Activated CD8-positive, alpha-beta memory T cell treated with anti-CD3 and anti-CD28 coated beads, Interleukin-2, amount 50 U/mL, for 4 hours (primary cell): ENCODE measurements at places on chromosomes 3 and 15.

DNA sequence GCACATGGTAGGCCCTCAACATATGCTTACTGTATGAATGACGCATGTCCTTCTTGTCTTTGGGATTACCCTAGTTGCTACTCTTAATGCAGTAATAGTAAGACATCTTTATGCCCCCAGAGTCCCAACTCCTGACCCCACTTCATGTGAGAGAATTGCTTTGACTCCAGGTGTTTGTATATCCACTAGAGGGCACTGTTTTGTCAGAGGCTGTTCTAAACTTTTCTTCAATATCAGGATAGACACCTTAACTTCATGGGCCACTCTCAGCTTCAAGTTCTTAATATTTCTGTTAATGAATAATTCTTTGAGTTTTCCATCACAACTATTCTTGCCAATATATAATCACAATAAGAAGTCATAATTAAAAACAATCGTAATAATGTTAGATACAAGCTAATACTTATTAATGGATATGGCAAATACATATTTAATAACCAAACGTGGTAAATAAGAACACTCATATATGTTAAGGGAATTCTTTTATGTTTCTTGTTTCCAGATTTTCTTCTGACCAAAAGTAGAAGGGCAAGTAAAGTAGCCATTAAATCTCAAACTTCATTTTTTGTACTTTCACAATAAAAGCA lies 337.2 kb upstream of the DNAJC19 start:
- DNase-seq, result no peak

DNA sequence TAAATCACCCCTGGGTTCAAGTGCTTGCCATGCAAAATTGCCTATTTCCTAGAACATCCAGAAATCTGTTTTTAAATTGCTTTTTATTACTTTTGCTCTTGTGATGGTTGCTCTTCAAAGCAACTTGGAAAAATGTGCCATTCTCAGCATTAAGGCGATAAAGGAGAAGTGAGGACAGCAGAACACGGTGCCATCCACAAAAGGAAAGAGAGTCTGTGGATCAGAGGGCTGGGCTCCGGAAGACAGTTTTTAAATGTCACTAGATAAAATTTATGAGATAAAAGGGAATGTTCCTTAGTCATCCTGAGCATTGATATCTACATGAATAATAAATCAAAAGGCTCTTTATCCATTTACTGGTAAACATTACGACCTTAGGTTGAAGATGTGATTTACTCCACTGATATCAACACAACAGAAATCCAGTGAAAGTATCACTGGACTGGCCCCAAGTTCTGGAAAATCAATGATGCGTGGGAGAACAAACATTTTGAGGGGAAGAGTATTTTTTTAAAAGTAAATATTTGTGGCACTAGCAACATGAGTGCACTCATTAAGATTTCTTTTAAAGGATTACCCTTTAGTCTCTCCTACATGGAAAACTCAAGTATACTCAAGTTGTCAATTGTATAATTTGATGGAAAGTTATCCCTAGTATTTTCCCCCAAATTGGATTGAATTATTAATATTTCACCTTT lies 554.7 kb downstream of the FHIT start:
- no peak for DNase-seq

GRCh38 chr3:16286751-16287543 lies 21.9 kb downstream of the OXNAD1 start:
- DNase-seq, result no peak

DNA sequence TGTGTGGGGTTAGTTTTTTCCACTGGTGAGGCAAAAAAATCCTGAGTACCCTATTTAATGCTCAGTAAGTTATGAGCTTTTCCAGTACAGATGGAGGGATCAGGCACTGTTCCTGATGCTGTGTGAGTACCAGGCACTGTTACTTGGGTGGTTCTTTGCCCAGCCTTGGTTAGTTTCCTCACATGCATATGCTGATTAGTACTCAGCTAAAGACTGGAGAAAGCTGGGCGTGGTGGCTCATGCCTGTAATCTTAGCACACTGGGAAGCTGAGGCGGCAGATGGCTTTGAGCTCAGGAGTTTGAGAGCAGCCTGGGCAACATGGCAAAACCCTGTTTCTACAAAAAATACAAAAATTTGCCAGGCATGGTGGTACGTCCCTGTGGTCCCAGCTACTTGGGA lies 210.3 kb upstream of the SGO1 start:
- no peak for DNase-seq

- no peak for DNase-seq
Observed at GRCh38 chr15:100716456-100717085, 114.2 kb downstream of the ASB7 start.

DNA sequence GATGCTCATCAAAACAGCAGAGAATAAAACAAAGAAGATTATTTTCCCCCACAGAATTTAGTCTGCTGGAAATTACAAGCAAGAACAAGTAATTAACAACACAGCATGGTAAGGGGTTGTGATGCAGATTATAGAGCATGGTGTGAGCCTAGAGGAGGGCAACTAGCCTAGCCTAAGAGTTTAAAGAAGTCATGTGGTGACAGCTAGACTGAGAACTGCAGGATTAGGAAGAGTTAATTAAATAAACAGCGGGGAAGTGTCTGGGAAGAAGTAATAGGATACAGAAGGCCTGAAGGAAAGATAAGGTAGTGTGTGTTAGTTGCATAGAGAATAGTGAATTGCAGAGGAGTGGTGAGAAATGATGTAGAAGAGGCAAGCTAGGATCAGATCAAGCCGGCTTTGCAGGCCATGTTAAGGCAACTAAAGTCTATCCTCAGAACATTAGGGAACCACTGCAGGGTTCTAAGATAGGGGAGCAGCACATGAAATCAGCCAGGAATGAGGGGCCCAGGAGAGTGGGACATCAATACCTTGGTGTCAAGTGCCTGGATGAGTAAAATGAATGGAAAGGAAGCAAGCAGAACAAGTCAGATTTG lies 11.9 kb upstream of the PKM start:
- no peak for DNase-seq

DNA sequence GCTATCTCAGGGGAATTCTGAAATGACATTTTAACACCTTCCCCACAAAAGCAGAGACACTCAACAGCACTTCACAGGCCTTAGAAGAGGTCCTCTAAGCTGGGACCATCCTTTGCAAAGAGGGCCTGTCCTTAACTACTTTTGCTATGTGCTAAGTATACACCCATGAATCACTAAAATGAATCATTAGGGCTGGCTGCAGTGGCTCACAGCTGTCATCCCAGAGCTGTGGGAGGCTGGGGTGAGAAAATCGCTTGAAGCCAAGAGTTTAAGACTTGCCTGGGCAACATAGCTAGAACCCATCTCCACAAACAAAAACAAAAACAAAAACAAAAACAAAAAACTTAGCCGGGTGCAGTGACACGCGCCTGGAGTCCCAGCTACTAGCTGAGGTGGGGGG lies 53.9 kb upstream of the MELTF start:
- no peak for DNase-seq

GRCh38 chr15:99578809-99579208 lies 13.0 kb downstream of the MEF2A start:
- no peak for DNase-seq

DNA sequence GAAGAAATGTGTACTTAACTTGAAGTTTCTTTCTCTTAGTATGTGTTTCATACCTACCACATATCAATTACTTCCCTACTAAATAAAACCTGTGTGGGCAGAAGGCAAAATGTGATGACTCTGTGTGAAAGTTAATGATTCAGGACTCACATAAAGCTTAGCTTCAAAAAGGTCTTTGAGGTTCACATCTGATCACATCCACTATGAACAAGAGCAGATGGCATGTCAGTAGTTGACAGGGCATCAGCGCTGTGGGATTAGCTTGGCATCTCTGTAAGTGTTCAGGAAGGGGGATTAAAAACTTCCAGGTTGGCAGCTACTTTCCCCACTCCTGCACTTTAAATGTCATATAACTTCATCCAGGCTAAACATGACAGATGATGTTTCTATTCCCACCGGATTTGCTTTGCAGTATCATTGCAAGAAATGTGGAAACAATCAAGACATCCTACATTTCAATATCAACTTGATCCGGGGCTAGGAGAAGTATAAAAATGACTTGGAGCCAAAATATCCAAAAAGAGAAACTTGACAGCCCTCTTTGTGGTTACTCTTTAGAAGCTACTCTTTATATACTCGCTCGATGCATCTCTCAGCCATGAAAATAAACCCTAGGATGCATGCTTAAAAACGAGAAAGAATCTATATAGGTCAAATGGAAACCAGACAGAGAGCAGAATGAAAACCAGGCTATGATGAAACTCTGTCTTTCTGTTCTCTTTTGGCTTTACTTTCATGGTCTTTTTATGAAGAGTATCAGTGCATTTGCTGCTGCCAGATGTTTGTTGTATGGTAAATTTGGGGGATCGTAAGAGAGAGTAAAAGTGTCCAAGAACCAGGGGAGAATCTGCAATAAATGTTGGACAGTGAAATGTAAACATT lies 273.1 kb upstream of the ALCAM start:
- DNase-seq, result no peak

DNA sequence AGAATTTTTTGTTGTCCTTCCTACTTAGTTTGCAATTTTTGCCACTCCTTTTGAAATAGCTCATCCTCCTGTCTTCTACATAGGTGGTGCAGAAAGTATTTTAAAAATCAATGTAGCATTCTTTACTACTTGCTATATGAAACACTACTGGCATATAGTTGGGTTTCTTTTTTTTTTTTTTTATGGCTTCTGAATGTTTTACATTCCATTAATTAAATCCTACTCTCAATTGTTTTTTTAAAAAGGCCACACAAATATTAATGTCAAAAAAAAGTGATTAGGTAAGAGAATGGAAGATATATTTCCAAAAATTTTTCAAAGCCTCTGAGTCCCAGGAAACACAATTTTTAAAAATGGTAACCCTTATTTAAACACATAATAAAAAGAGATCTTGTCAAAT lies 262.6 kb downstream of the MAGI1 start:
- DNase-seq, result no peak

DNA sequence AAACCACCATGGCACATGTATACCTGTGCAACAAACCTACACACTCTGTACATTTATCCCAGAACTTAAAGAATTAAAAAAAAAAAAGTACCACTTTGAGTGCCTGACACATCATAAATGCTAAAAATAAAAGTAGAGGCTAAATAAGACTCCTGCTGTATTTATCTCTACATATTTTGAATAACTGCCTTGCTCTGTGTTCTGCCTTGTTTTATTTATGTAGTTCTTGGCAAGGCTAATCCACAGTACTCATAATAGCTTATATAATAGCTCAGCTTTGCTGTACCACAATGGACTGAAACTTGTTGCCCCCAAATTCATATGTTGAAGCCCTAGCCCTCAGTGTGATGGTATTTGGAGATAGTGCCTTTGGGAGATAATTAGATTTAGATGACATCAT lies 95.4 kb upstream of the ADAMTS9 start:
- DNase-seq, result no peak

DNA sequence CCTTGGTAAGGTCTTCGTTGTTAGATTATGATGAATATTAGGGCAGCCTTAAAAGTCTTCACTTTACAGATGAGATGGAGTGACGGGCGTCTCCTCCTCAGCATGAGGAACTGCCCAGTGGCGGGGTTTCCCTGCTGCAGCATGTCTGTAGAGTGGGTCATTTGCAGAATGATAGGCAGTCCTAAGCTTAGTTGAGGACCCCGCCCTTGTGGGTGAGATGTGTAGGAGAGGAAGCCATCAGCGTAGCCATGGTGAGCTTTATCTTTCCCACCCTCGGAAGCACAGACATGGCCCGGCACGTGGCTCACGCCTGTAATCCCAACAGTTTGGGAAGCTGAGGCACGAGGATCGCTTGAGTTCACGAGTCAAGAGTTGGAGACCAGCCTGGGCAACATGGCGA lies 877 bp downstream of the NIT2 start:
- peak; percentile 20 for DNase-seq

DNA sequence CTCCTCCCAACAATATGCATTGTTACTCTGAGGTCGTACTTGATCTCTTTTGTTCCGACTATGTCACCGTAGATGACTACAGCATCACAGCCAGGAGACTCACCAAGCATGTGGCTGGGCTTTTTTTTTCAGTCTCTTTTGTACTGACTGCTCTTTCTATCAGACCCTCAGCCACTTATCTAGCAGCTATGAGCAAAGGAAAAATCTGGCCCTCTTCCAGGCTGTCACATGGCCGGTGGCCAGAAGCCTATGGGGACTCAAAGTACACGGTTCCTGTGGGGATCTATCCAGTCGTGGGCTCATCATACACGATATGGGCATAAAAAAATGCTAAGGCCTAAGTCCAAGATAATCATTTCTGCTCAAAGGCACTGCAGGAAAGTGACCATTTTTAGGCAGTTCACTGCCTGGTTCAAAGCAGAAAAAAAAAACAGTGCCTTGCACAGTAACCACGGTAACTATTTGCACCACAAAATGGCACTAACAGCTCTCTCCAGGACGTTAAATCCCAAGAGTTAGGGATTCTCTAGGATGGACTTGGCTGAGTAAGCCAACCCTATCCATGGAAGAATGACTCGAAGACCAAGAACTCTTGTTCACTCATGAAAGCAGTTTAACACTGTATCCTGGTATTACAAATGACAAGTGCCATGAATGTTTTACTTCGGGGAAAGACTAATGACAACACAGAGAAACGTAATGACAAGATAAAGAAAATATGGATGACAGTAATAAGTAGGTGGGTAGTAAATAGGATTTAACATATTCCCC lies 50.3 kb downstream of the SHQ1 start:
- no peak for DNase-seq

DNA sequence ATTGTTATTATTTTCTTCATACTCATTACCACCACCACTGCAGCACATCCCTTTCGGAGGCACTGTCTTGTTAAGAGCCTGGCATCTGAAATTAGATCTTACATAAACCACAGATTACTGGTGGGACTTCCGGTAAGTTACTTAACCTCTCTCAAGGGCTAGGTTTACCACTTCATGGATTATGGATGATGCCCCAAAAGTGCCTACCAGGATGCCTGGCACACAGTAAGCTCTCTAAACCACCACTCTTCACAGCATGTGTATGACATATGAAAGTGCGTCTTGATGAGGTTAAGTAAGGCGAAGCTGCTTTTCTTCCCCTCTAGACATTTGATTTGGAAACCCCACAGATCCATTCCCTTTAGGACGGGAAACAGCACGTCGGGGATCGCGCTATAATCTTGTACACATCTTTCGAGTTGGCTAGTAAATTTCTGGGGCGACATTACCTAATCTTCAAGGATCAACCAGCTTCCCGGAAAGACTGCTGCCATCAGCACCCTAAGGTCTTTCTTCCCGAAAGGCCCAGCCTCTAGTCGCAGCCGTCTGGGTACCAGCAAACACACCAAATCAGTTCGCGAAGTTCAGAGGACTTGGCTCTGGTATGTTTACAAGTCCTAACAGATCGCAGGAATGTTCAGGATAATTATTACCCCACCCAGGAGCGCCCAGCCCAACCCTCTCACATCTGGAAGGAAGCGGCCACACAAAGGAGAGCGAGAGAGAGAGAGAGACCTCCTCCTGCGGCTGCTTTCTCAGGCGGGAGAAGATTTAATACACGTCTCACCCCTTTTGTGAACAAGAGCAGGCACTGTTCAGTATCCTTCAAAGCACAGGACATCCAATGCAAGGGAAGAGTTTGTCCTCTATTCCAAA lies 155.1 kb upstream of the FRMD4B start:
- DNase-seq, result no peak
